Type B pancreatic cell (in vitro differentiated cells): ENCODE measurements at places on chromosomes 5 and 9. TPM values are rescaled to one million over a fixed set of nuclear protein-coding genes. Genes with fewer than 3 reads are reported as not detected.
A peak's percentile ranks its signal among the peaks of the same experiment; 100 is the strongest.

GRCh38 chr5:123033157-123033671 lies 3.3 kb downstream of the PPIC start:
- no peak overlapping the region for H3K4me3 ChIP-seq
- H3K36me3 ChIP-seq = peaks cover 8% of the 10 kb centered on the region
- DNase-seq = no peak
- peaks cover 40% of the 10 kb centered on the region for H3K27me3 ChIP-seq
- peaks cover 5% of the 10 kb centered on the region for H3K4me1 ChIP-seq

DNA sequence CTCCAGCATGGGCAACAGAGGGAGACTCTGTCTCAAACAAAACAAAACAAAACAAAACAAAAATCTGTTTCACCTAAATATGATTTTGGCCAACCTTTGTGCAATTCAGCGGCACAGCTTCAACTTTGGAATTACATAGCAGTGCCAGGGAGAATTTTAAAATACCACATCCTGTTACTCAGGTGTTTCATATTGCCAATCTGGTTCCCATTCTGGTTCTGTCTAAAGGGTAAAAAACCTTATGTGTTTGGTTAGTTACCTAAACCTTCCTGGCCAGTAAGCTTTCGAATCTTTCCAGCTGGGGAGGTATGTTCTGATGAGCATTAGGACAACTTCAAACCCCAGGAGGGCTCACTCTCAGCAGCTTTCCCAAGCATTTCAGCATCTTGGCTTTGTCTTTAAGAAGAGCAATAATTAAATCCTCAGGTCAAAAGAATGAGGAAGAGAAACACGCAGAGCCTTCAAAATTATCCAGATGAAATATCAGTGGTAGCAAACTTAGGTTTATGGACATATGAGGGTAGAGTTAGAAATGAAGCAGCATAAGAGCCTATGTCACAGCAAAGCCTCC lies 2.7 kb downstream of the DAB2 start:
- H3K36me3 ChIP-seq = peaks cover 15% of the 10 kb centered on the region
- H3K27ac ChIP-seq = peak overlapping the region; percentile 28
- peaks cover 55% of the 10 kb centered on the region for H3K4me1 ChIP-seq
- peak overlapping the region; percentile 87 for H3K4me3 ChIP-seq

DNA sequence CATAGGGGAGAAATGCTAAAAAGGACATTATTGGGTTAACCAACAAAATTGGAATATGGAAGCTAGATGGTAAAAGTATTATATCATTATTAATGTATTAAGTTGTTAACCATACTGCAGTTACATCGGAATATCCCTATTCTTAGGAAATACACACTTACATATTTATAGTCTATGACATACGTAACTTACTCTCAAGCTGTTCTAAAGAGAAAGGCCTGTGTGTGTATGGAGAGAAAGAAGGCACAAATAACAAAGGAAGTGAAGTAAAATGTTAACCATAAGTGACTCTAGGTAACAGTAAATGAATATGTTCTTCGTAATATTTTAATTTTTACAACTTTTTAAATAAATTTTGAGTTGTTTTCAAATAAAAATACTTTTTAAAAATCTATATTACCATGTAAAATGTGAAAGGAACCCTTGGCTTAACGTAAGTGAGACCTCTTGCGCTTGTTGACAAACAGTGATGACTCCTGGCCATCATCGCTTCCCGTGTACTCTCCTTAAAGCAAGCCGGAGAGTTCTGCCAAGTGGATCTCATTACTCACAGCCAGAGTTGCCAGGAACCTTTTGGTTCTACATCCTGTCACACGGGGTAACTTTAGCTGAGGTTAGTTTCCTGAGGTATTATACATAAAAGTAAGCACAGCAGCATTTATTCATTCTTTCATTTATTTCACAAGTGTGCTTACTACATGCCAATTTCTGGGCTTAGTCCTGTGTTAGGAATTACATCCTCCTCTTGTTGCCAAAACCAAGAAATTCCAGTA lies 165.4 kb downstream of the EPB41L4A start:
- H3K36me3 ChIP-seq = peaks cover 9% of the 10 kb centered on the region
- H3K4me1 ChIP-seq = peaks cover 4% of the 10 kb centered on the region
- no peak for DNase-seq

GRCh38 chr5:116834796-116835515 lies 260.3 kb upstream of the SEMA6A start:
- no peak overlapping the region for H3K4me3 ChIP-seq
- DNase-seq = no peak
- H3K27ac ChIP-seq = no peak overlapping the region
- no peaks in the 10 kb centered on the region for H3K36me3 ChIP-seq
- no peaks in the 10 kb centered on the region for H3K4me1 ChIP-seq

- H3K36me3 ChIP-seq = no peaks in the 10 kb centered on the region
- no peak overlapping the region for H3K27ac ChIP-seq
- H3K27me3 ChIP-seq = peaks cover 41% of the 10 kb centered on the region
- H3K4me1 ChIP-seq = peaks cover 13% of the 10 kb centered on the region
Observed at GRCh38 chr5:7397937-7398336, 2.0 kb downstream of the ADCY2 start.

- H3K4me1 ChIP-seq = peaks cover 25% of the 10 kb centered on the region
- H3K27me3 ChIP-seq = no peaks in the 10 kb centered on the region
- no peak for DNase-seq
Observed at GRCh38 chr5:68352166-68352565, 136.6 kb downstream of the PIK3R1 start.

DNA sequence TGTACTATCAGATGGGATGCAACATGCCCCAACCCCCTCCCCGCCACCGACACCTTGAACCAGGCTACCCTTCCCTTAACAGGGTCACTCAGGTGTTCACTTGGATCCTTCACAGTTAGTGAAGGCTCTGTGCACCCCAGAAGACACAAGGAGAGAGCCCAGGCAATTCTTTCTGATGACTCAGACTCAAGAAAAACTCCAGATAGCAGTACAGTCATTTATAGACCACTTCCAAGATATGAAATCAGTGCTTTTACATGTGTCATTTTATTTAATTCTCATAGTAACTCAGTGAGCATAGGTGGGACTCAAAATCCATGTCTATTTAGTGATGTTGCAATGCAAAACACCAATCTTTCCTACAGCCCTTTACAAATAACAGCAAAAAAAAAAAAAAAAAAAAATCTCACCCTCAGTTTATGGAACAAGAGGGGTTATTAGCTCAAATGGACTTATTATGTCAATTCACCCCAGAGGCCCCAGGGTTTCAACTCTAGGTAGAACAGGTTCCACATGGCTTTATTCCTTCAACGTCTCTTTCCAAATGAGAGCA lies 71.9 kb downstream of the FOXD1 start:
- no peak overlapping the region for H3K27ac ChIP-seq
- H3K27me3 ChIP-seq = peaks cover 30% of the 10 kb centered on the region
- H3K36me3 ChIP-seq = no peaks in the 10 kb centered on the region
- peaks cover 22% of the 10 kb centered on the region for H3K4me1 ChIP-seq
- no peak for DNase-seq
- H3K4me3 ChIP-seq = no peak overlapping the region

DNA sequence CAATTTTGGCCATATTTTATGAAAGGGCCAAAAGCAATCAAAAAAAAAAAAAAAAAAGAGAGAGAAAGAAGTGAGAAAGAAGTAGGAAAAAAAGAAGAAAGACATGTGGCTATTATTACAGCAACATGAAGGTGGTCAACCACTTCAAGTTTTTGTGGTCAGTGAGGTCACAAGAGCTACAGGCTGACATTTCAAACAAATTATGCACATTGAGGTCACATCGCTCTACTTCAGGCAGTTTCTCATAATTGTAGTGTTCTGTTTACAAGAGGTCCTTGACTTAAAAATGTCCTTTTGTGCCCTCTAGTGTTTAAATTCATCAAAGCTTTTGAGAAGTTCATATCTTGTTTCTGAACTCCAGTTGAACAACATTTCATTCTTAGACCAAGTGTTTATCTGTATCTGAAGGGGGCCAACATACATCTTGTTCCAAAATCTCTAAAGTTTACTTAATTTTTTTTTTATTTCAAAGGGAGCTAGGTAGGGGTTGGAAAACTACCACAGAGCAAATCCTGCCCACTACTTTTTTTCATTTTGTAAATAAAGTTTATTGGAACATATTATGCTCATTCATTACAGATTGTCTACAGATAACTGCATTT lies 513.1 kb downstream of the PDE4D start:
- no peaks in the 10 kb centered on the region for H3K27me3 ChIP-seq
- peaks cover 20% of the 10 kb centered on the region for H3K36me3 ChIP-seq
- H3K4me3 ChIP-seq = no peak overlapping the region
- H3K27ac ChIP-seq = no peak overlapping the region
- peaks cover 14% of the 10 kb centered on the region for H3K4me1 ChIP-seq

- no peak overlapping the region for H3K27ac ChIP-seq
- H3K4me1 ChIP-seq = peaks cover 7% of the 10 kb centered on the region
- H3K27me3 ChIP-seq = peaks cover 92% of the 10 kb centered on the region
- no peak for DNase-seq
- no peak overlapping the region for H3K4me3 ChIP-seq
Observed at GRCh38 chr5:176632745-176633144, 2.3 kb downstream of the EIF4E1B start.

DNA sequence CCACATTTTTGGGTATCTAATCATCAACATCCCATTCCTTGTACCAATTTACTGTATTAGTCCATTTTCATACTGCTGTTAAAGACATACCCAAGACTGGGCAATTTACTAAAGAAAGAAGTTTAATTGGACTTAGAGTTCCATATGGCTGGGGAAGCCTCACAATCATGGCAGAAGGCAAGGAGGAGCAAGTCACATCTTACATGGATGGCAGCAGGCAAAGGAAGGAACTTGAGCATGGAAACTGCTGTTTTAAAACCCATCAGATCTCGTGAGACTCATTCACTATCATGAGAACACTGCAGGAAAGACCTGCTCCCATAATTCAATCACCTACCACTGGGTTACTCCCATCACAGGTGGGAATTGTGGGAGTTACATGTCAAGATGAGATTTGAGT lies 95.4 kb upstream of the SLCO6A1 start:
- H3K27ac ChIP-seq = no peak overlapping the region
- H3K4me3 ChIP-seq = no peak overlapping the region
- DNase-seq = no peak
- no peaks in the 10 kb centered on the region for H3K36me3 ChIP-seq
- no peaks in the 10 kb centered on the region for H3K27me3 ChIP-seq

DNA sequence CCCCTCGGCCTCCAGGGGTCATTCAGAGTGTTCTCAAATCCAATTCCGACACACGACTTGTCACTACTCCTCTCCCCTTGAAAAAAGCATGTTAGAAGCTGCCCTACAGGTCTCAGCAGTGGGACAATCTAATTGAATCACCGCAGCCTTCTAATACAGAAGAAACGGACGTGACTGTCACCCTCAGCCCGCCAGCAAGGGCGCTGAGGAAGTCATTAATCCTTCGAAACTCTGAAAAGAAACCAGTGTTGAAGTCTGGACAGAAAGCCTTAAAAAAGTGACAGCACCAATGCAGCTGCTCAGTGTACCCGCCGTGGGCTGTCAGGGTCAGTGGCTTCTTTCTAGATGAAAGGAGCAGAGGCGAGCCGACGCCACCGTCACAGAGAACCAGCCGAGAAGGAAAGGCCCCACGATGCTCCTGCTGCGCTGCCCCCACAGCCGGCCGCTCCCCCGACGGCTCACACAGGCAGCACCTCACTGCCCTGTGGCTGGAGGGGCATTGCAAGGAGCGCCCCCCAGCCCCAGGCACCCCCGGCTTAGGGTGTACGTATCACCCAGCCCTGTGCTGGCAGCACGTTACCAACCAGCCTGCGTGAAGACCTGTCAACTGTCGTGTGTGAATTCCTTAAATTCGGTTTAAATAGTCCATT lies 5.7 kb downstream of the BRD3OS start:
- H3K4me1 ChIP-seq = no peaks in the 10 kb centered on the region
- H3K27me3 ChIP-seq = no peaks in the 10 kb centered on the region
- H3K36me3 ChIP-seq = peaks cover 9% of the 10 kb centered on the region
- no peak for DNase-seq
- H3K27ac ChIP-seq = no peak overlapping the region

DNA sequence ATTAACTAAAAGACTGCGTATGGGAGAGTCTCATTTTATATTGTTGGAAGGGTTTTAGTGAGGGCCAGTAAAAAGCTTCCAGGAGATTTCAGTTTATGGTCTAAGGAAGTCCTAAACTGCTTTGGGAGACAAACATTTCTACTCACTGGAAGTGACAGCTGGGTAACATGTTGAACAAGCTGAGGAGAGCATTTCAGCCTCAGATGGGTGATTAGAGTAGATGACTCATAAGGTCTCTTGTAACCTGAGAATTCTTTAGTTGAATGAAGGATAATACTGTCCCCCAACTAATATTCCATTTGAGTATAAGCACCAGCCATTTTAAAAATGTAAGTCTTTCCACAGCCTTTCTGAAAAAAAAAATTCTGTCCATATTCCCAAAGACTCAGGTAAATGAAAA lies 218.0 kb upstream of the C9orf72 start:
- no peaks in the 10 kb centered on the region for H3K36me3 ChIP-seq
- no peak for DNase-seq
- no peak overlapping the region for H3K27ac ChIP-seq
- no peaks in the 10 kb centered on the region for H3K27me3 ChIP-seq

DNA sequence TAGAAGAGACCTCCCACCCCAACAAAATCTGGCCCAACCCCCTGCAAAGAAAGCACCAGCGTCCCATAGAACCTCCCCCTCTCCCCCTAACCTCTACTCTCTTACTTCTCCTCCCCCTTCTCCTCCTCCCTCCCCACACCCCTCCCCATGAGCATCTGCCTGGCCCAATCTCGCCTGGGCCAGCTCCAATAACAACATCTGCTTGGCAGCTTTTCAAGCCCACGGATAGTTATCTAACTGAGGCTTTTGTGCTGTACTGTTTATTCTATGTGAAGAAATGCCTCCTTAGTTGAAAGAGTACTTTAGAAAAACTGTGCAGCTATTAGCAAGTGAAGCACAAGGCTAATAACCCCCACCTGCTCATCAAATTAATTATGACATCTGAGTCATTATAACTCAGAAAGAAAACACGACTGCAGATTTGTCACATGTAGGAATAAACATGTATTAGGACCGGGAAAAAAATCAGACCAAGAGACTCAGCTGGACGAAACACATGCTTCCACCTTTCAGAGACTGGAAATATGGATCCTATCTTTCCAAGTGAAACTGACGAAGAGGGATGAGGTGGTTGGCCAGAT lies 42.8 kb downstream of the NFIB start:
- H3K36me3 ChIP-seq = peaks cover 17% of the 10 kb centered on the region
- DNase-seq = peak; percentile 77
- H3K27me3 ChIP-seq = no peaks in the 10 kb centered on the region
- H3K4me1 ChIP-seq = peaks cover 53% of the 10 kb centered on the region
- peak overlapping the region; percentile 74 for H3K27ac ChIP-seq

DNA sequence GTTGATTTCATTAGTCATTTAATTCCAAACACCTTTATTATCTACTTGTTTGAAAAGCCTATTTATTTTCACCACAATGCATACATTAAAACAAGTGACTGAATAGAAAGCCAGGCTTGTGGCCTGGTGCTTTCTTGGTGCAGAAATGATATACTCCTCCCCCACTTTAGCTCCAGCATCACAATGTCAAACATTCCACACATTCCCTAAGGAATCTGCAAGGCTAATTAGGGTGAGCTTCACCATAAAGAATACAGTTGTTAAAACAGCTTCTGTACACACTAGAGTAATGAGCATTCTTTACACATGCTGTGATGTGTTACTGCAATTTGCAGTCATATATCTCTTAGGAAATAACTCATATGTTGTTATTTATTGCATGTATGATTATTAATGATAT lies 705.7 kb downstream of the CETN3 start:
- DNase-seq = no peak
- no peaks in the 10 kb centered on the region for H3K36me3 ChIP-seq
- no peak overlapping the region for H3K4me3 ChIP-seq

The BAG1 gene
- total RNA-seq = 92.6 and 113 TPM in 2 replicates

The TTC33 gene
- total RNA-seq = 11.3 and 15.8 TPM in 2 replicates

The PSMB7 gene
- 148 and 168 TPM in 2 replicates for total RNA-seq

The MEGF10 gene
- total RNA-seq = 1.2 and 13.3 TPM in 2 replicates

The CTSV gene
- 6.7 and 11.3 TPM in 2 replicates for total RNA-seq

The GPR21 gene
- 0.46 and 1.1 TPM in 2 replicates for total RNA-seq

The CXCL14 gene
- total RNA-seq = 70.3 and 125 TPM in 2 replicates

The PFN3 gene
- not detected in 2 replicates for total RNA-seq

The PDE8B gene
- 16.7 and 69.8 TPM in 2 replicates for total RNA-seq

The SLCO6A1 gene
- 0.43 and 1.4 TPM in 2 replicates for total RNA-seq

The CD180 gene
- not detected in 2 replicates for total RNA-seq
